Lung (tissue), 17 donors: ENCODE measurements at places on chromosomes 2 and 18.

DNA sequence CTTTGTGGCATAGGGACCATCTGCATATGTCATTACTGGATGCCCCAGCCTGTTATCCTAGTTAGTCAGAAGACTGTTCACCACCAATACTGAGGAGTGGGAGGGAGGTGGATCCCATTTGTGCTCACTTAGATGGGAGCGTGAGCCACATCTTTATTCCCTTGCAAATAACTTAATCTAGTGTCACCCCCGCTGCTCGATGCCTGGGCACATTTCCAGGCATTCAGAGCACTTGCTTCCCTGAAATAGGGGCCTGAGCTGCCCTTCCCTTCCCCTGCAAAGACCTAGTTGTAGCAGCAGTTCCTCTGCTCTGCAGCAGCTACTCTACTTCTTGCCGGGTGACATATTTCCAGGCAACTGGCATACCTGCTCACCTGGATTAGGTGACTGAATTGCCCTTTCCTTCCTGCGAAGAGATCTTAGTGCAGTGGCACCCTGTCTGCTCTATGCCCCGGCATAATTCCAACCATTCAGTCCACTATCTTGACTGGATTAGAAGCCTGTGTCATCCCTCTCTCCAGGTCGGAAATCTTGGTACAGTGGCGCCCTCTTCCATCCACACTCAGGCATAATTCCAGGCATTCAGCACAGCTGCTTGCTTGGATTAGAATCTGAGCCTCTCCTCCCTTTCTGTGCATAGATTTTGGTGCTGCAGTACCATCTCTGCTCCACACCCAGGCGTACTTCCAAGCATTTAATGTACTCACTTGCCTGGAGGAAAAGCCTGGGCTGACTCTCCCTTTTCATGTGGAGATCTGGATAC, 1389.1 kb upstream of the TMEFF2 start:
- no peak for DNase-seq

GRCh38 chr2:144937910-144938709, 418.2 kb upstream of the ZEB2 start:
- DNase-seq = peak; percentile 97

- peak; percentile 46 for DNase-seq
Measured at GRCh38 chr18:269480-270095, 1.7 kb upstream of the THOC1 start.

GRCh38 chr18:48022021-48022420, 91.6 kb upstream of the SMAD2 start:
- no peak for DNase-seq

GRCh38 chr18:67199993-67200617, 316.4 kb downstream of the DSEL start:
- DNase-seq = no peak

DNA sequence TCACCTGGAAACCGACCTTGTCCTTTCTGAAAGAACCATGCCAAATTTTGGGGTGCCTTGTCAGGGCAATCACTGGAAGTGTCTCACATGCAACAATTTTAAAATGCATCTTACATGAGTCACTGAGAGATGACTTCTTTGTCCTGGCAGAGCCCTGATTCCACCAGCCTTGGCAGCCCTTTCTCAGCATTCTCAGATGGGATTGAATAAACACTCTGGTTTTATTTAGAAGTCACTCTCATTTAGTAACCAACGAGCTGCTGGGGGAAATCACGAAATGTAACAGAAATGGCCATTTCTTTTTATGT, 3.8 kb upstream of the ATP8B1 start:
- peak; percentile 65 for DNase-seq

GRCh38 chr2:55590810-55591440, 26.5 kb downstream of the PPP4R3B start:
- no peak for DNase-seq

GRCh38 chr2:197877038-197877437, 72.6 kb downstream of the PLCL1 start:
- DNase-seq = no peak

- peak; percentile 46 for DNase-seq
Measured at GRCh38 chr18:33116376-33116775, 324.1 kb downstream of the CCDC178 start.

DNA sequence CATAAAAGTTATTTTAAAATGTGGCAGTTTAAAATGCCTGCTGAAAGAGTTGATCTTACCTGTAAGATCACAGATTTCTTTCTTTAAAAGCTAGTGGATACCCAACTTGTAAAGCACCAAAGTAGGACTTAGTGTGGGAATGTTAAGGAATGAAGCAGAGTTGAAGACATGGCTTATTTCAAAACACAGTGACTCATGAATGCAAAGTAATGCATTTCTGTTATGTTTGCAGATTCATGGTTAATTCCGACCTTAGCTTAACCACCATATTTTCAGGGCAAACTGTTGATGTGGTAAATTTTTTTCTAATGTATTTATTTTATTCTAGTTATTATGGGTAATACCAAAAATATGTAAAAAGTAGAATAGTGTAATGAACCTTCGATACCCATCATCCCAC, 206.8 kb upstream of the FOSL2 start:
- no peak for DNase-seq

GRCh38 chr2:44052584-44052983, 56.8 kb upstream of the LRPPRC start:
- DNase-seq = no peak

DNA sequence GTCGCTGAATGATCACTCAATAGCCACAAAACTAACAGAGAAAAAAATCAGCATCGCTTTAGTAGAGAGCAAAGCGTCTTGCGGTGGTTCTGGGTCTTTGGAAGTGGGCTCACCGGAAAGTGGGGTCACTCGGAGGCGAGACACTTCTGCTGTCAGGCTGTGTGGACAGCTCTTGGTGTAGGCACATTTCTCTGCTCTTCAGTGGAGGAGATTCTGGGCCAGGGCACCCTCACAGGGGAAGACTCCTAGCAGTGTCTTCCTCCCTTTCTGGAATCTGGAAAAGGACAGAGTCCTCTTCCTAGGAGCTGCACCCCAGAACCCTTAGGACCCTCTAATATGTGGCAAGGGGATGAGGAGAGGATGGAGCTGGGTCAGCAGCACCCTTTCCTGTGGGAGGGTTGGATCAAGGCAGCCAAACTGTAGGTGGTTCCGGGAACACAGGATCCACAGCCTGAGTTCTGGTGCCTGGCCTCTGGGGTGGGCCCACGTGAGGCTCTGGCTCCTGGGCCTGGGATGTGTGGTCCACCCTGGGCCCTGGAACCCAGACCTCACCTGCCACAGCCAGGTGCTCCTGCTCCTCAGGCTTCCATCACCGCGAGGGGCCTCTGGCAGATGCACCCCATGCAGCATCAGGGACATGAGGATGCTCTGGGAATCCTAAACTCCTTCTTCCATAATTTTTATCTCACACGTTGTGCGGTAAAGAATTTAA, 25.1 kb downstream of the GPR35 start:
- no peak for DNase-seq

DNA sequence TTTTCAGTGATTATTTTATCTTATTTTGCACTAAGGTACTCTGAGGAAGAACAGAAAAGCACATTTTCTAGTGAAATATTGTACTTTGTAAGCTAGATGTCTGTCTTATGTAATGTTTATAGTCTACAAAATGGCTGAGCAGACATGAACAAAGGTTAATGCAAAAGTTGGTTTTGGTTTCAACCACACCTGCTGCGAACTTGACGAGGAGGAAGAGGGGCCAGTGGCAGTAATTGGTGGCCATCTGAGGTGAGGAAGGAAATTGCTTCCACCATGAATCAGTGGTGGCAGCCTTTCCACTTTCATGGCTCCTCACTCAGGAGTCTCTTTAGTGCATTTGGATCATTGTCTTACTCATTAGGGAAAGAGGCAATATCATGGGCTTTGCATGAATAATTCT, 894.2 kb downstream of the CNTNAP5 start:
- no peak for DNase-seq

DNA sequence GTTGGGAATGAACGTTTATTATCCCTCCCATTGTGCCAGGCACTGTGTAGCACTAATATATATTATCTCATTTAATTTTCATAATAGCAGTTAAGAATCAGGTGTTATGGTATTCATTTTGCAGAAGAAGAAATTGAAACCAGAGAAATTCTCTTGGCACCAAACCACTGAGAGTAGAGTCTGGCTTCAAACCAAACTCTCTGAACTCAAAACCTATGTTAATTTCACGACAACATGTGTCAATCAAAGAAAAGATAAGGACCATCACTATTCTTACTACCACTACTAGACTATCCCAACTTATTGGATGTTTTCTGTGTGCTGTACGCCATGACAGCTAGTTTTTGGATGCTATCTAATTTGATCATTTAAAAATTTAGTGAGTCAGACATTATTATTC, 24.1 kb upstream of the ZEB2 start:
- DNase-seq = no peak
